ENCODE measurements at places on chromosomes 3 and 15. TPM values are rescaled to one million over a fixed set of nuclear protein-coding genes. Genes with fewer than 3 reads are reported as not detected.

SERPINI2 gene
- not detected for total RNA-seq

SCN11A gene
- 0.69 TPM for total RNA-seq

CHST13 gene
- not detected for total RNA-seq

C3orf49 gene
- not detected for total RNA-seq

IQCF5 gene
- total RNA-seq, result not detected

GOLGA6L4 gene
- 8.3 TPM for total RNA-seq

FANCD2OS gene
- total RNA-seq, result not detected

DNA sequence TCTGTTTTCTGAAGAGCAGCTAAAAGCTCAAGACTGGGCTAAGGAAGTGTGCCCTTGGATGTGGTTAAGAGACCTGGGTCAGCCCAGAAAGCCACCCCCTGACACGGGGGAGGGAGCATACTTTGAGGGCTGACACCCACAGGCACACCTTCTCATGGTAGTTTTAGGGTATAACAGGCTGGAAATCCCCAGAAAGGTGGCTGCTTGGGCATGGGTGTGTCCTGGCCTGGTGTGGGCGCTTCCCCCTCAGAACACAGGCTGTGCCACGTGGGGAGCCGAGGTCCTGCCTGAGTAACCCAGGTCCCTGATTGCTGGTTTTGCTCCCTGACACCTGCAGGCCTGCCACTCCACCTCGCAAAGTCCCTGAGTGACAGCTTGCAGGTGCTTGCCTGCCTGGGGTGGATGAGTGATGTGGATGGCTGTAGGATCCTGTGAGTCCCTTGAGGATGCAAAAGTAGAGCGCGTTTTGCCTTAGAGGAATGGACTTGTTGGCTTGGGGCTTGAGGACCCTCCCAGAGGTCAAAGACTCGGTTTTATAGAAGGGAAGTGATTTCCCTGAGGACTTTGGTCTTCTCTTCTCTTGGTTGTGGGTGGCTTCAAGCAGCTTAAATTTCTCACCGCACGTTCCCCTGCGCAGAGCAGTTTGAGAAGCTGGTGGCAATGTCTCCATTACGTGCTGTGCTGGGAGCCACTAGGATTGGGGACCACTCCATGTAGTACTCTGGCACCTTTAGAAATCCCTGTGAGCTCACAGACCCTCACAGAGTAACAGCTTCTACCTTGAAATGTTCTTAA, 94.4 kb downstream of the DNASE1L3 start:
- no peak for DNase-seq

DNA sequence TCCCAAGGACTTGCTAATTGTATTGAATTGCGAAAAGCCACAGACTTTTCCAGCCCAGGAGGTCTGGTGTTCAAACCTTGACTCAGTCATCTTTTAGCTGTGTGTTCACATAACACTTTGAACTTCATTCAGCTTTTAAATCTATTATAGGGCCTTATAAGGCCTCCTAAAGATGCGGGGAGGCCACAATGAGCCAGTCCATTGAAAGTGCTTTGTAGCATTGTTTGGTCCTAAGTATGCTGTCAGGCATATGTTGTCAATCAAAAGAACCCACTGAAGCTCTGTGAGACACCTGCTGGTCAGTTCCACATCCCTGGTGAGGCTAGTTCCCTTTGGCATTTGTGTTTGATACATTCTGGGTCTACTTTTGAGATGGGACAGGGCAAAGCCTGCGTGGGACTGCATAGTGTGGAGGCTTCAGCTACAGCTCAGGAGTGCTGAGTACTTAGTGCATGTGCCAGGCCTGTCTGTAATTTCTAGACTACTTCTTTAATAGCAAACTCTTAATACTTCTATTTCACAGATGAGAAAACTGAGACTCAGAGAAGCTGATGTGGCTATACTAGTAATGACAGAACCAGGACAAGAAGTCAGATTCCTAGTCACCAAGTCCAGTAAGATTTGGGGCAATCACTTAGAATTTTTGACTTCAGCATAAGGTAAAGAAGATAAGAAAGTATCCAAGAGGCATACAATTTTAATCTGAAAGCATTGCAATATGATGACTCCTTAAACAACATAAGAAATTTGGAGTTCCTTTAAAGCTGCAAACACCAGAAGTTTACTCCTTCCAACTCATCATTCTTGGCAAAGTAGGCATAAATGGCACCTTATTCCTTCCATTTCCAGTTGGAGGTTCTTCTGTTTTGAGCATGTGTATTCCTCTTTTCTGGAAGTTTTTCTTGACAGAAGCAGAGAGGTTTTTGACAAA, 213.0 kb downstream of the PDCD6IP start:
- peak; percentile 5 for DNase-seq

GRCh38 chr3:136802481-136802996, 16.4 kb upstream of the SLC35G2 start:
- DNase-seq, result no peak

GRCh38 chr3:123807820-123808219, 76.3 kb downstream of the MYLK start:
- no peak for DNase-seq

- no peak for DNase-seq
These were observed 671.7 kb upstream of the ROBO1 start for GRCh38 chr3:80439490-80439889.

GRCh38 chr15:28097656-28098359, 1.3 kb downstream of the OCA2 start:
- DNase-seq, result no peak

- DNase-seq, result no peak
These were observed 761.2 kb upstream of the LMCD1 start for GRCh38 chr3:7740458-7740857.

DNA sequence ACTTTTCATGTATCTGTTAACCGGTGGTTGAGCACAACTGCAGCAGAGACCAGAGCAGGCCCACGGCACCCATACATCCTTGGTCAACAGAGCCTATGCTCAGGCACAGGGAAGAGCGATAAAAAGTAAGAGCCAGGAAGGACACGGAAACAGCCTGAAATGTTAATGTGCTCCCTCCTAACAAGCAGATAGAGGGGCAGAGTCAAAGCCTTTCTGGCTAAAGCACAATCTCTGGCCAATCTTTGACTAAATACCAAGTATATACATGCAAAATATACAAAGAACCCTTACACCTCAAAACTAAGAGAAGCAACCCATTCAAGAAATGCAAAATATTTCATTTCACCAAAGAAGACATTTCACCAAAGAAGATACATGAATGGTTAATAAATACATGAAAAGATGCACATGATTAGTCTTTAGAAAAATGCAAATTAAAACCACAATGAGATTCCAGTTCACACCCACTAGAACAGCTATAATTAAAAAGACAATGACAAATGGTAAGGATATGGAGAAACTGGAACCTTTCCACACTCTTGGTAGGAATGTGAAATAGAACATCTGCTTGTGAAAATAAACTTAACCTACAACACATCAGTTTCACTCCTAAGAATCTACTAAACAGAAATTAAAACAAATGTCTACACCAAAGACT, 88.0 kb downstream of the OSBPL10 start:
- DNase-seq, result no peak

DNA sequence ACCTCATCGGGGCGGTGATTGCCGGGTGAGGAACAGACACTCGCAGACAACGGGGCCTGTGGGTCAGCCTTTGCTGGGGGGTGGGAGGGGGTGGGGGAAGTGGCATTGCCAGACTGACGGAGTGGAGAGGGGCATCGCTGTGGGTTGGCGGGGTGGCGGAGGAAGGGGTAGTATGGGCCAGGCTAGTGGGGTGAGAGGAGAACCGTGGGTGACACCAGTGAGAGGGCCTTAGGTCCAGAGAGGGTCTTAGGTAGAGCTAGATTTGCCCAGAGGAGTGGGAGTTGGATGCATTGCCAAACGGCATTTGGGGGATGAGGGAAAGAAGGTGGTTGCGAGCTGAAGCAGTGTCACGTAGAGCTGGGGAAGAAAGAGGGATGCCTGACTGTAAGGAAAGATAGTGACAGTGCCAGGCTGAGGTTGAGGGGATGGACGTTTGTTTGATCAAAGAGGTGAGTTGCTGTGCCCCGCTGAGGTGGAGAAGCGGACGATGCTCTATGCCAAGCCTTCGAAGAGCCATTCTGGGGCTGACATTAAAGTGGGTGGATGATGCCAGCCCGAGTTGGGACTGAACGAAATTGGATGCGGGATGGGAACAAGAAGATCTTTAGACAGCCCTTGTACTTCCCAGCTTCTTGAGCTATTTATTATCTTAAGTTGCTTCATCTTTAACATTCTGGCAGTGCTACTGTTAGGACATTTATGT, 572 bp downstream of the DNAJB11 start:
- no peak for DNase-seq

DNA sequence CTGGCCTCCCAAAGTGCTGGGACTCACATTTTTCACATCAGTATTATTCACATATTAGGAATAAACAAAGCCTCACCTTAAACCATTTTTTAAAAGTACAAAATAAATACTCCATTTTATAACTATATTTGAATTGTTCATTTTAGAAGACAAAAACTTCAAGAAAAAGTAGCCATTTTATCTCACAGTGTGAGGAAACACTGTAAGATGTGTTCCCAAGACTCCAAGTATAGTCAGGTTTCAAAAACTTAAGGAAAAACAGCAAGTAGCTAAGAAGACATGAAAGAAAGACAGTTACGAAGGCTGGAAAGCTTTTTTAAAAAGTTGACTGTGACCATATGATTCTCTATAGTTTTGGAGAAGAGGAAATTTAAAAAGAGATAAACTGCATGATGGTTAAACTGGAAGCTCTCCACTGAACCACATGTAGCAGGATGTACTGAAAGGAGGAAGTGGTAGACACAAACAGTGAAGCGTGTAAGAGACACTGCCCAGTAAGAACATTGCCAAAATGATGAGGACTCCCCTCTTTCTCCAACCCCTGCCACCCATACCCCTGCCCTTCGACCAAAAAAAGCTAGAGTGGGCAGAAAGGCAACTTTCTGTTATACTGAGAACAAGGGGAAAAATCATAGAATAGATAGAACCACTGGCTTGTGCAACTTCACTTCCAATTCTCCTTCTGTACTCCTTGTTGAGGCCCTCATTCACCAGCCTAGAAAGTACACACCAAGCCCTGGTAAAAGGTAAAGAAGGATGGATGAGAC, 6.2 kb upstream of the TMF1 start:
- no peak for DNase-seq

DNA sequence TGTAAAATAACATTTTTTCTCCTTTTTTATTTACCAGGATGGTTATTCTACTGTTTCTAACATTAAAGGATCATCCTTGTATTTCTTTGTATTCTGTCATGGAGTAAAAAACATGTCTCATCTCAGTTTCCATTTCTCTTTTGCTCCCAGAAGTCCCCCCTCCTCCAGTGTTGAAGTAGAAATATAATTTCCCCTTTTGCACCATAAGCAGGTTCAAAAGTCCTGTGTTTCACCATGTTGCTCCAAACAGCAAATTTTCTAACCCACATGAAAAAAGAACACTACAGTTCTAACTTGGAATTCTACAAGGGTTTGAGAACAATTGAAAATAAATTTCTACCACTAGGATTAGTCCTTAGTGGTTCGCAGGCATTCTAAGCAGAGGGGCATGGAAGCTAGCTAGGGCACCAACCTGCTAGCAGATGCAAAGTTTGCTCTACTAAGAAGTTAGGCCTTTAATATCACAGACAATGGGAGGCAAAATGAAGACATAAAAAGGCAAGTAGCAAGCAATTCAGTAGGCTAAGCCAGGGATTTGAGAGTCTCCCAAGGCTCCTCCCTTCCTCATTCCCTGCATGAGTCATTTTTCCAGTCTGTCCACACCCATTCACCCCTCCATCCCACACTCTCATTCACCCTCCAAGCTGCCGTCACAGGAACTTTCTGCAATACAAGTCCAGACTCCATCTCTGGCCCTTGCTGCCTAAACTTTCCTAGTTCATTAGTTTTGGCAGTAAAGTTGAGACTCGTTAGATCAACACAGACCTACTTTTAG, 2.3 kb upstream of the MBNL1 start:
- no peak for DNase-seq

DNA sequence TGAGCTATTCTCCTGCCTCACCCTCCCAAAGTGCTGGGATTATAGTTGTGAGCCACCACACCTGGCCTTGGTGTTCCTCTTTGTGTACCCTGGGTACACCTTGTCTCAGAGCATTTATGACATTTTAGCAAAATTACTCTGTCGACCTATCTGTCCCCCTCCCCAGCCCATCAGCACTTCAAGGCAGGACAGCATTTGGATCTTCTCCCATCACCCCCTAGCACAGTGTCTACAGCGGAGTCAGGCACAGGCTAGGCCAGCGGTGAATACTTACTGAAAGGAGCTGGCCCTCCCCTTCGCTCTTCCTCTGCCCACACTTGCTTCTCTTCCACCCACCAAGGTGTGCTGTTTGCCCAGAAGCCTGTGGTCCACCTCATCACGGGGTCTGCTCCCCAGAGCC, 20.4 kb upstream of the CLK3 start:
- DNase-seq, result no peak

GRCh38 chr15:93968773-93969172, 262.6 kb upstream of the MCTP2 start:
- no peak for DNase-seq

- DNase-seq, result no peak
These were observed 61.4 kb downstream of the GLB1 start for GRCh38 chr3:33035596-33035995.

DNA sequence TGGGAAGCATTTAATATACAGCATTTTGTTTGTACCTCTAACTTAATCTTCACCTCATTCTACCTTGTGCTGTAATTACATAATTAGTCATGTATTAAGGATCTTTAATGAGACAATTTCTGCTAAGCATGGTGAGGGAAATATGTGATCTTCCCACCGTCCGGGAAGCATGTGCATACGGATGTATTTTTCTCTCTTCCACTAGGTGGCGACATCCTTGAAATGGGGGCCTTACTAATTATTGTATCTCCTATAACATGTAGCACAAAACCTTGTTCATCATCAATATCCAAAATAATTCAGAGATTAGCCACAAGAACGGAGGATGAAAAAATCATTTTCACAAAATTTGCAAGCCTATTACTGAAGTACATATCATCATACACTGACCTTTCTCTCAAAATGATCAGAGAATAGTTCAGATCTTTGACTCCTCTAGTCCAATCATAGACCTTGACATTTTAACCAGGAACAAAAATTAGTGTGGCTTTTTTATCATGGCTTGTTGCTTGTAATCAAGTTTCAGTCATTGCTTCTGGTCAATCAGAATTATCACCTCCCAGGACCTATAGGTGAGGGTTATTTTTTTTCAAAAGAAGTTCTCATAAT, 148.9 kb upstream of the GBE1 start:
- DNase-seq, result peak; percentile 39

- DNase-seq, result no peak
These were observed 117.5 kb downstream of the PDCD6IP start for GRCh38 chr3:33915796-33916546.

DNA sequence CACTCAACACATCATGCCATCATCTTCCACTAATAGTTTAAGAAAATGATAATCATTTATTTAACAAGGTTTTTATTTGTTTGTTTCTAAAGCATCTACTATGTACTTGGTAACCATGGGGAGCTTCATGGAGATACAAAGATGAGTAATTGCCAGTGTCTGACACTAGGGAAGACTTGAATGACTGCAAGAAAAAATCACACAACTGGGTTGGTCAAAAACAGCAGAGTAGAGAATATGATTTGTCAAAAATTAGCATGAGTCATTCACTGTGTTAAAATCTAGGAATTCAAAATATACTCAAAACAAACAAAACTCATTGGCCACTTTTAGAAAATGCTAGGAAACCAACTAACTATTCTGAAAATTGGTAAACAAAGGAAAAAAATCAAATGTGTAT, 6.3 kb downstream of the BNC1 start:
- no peak for DNase-seq
